ENCODE measurements at places on chromosomes 11 and 22. TPM values are rescaled to one million over a fixed set of nuclear protein-coding genes. Genes with fewer than 3 reads are reported as not detected.

GRCh38 chr11:117796872-117797529 is at the start of gene DSCAML1:
Gene DSCAML1, minus strand, starts transcription at chr11:117797216. Its CDS starts 137 bp downstream, at chr11:117797079.
- H3K27me3 ChIP-seq = peaks cover 19% of the 10 kb centered on the region
- H3K36me3 ChIP-seq = no peaks in the 10 kb centered on the region
- H3K4me3 ChIP-seq = peak within 1 kb of the TSS; percentile 16
- no peak within 1 kb of the TSS for H3K27ac ChIP-seq

DNA sequence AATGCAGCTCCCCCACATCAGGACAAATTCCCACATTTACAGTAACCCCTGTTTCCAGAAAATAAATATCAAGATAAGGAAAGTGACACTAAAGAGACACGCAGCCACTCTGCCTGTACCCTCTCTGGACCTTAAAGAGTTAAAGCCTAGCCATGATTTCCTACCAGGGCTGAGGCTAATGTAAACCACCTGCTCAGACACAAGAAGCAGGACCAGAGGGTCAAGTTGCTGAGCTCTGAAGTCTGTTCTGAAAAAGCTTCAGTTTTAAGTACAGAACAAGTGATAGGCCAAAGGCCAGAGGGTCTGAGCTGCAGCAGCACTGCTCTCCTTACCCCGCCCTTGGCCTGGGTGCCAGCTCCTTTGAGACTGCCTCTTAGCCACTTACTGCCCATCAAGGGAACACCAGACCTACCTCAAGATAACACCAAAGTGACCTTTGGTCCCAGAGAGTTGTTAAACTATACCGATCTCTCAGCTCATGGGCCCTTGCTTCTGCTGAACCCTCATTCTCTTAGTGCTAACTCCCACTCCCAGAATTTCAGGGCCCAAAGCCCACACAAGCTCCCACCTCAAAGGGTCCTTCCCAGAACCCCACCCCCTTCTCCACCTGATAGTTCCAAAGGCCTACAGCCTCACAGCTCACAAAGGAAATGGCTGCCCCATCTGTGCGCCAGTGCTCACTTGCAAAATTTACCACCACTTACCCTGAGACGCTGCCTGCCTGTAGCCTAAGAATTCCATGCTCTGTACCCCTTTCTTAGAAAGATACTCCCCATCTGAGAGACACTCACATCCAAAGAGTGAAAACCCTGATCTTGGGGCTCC is 40.5 kb downstream of the IL18BP start:
- peak overlapping the region; percentile 98 for H3K27ac ChIP-seq
- peaks cover 27% of the 10 kb centered on the region for H3K4me1 ChIP-seq
- DNase-seq = peak; percentile 23
- H3K4me3 ChIP-seq = peak overlapping the region; percentile 51
- H3K36me3 ChIP-seq = no peaks in the 10 kb centered on the region

DNA sequence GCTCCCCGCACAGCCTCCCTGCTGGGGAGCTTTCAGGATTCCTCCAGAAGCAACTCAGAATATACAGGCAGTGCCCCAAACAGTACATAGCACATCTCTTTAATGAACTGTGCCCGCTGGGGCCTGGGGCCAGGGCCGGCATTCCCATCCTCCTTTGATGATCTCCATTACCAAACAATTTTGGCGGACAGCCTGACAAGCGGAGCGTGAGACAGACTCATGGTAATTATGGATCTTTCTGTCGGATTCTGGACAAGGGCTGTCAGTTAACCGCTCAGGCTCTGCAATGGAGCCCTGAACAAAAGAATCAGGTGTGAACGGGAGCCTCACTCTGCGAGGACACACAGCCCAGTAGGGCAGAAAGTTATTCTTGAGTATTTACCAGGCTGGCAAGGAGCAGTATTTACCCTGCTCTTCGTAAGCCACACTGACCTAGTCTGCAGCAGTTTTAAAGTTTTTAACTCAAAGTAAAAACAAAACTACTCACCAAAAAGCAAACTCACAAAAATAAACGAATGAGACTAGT is 174.0 kb downstream of the TBC1D22A start:
- H3K36me3 ChIP-seq = no peaks in the 10 kb centered on the region
- H3K27ac ChIP-seq = no peak overlapping the region
- DNase-seq = no peak
- no peaks in the 10 kb centered on the region for H3K27me3 ChIP-seq

- no peaks in the 10 kb centered on the region for H3K36me3 ChIP-seq
- H3K27ac ChIP-seq = no peak overlapping the region
- no peaks in the 10 kb centered on the region for H3K27me3 ChIP-seq
- no peak overlapping the region for H3K4me3 ChIP-seq
- DNase-seq = no peak
Measured at GRCh38 chr11:38100836-38101462, 1502.9 kb upstream of the RAG2 start.

DNA sequence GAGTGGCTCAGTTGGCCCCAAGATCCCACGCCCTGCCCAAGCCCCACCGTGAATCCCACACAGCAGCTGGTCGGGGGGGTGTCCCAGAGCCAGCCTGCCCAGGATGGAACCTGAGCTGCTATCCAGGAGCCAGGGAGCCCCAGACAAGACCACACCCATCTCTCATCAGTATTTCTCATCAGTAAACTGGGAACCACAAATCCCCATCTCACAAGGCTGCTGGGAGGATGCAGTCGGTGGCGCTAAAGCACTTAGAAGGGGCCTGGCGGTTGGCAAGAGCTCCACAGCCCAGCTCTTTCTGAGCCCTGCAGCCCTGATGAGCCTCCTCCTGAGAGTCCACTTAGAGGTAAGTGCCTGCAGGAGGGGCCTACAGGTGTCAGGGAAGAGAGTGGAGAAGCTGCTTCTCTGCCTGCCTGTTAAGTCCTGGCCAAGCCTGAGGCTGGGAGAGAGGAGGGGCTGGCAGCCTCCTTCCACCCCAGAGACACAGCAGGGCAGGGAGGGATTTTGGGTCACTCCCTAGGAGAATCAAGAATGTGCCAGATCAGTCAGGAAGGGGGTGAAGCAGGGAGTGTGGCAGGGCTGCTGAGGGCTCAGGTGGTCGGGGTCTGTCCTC is 6.1 kb downstream of the FADS3 start:
- H3K27ac ChIP-seq = no peak overlapping the region
- H3K4me3 ChIP-seq = no peak overlapping the region
- no peaks in the 10 kb centered on the region for H3K27me3 ChIP-seq
- peaks cover 2% of the 10 kb centered on the region for H3K4me1 ChIP-seq
- no peak for DNase-seq
- H3K36me3 ChIP-seq = no peaks in the 10 kb centered on the region

DNA sequence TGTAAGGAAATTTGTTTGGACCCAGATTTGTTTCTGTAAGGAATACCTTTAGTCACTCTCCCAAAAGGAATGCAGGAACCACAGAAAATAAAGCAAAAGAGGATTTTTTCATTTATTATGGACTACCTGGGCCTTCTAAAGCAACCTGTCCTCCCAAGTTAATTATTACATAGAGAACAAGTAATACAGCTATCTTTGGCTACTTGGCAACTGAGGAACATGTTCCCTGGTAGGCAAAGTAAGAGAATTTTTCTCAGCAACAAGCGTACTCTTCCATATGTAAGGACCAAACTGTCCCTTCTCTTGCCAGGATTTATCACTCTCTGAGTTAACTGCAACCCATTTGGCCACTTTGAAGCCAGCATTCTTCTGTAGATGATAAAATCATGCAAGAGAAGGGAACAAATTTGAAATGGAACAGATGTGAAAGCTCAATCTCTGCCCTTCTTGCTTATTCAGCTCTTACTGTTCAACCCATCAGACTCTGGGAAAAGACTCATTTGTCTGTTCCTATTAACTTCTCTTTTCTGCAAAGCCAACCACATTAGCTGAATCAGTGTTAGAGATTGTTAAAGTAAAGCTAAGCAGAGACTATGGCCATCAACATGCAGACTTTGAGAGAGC is 190.2 kb downstream of the SWAP70 start:
- H3K27ac ChIP-seq = peak overlapping the region; percentile 37
- no peak overlapping the region for H3K4me3 ChIP-seq
- no peaks in the 10 kb centered on the region for H3K27me3 ChIP-seq
- H3K4me1 ChIP-seq = peaks cover 3% of the 10 kb centered on the region
- DNase-seq = no peak
- H3K36me3 ChIP-seq = no peaks in the 10 kb centered on the region

GRCh38 chr11:44564670-44565210 is 723 bp upstream of the CD82 start:
- peak overlapping the region; percentile 96 for H3K27ac ChIP-seq
- no peaks in the 10 kb centered on the region for H3K36me3 ChIP-seq
- H3K27me3 ChIP-seq = no peaks in the 10 kb centered on the region
- H3K4me3 ChIP-seq = peak overlapping the region; percentile 51
- peaks cover 8% of the 10 kb centered on the region for H3K4me1 ChIP-seq

GRCh38 chr22:33923660-33924246 is 3.5 kb upstream of the LARGE1 start:
- H3K4me1 ChIP-seq = no peaks in the 10 kb centered on the region
- peak; percentile 74 for DNase-seq
- no peaks in the 10 kb centered on the region for H3K36me3 ChIP-seq
- H3K27me3 ChIP-seq = no peaks in the 10 kb centered on the region
- no peak overlapping the region for H3K27ac ChIP-seq

- H3K4me3 ChIP-seq = no peak overlapping the region
- H3K27ac ChIP-seq = no peak overlapping the region
- H3K4me1 ChIP-seq = no peaks in the 10 kb centered on the region
- DNase-seq = no peak
Measured at GRCh38 chr11:5547982-5548381, 358 bp downstream of the OR52H1 start.

DNA sequence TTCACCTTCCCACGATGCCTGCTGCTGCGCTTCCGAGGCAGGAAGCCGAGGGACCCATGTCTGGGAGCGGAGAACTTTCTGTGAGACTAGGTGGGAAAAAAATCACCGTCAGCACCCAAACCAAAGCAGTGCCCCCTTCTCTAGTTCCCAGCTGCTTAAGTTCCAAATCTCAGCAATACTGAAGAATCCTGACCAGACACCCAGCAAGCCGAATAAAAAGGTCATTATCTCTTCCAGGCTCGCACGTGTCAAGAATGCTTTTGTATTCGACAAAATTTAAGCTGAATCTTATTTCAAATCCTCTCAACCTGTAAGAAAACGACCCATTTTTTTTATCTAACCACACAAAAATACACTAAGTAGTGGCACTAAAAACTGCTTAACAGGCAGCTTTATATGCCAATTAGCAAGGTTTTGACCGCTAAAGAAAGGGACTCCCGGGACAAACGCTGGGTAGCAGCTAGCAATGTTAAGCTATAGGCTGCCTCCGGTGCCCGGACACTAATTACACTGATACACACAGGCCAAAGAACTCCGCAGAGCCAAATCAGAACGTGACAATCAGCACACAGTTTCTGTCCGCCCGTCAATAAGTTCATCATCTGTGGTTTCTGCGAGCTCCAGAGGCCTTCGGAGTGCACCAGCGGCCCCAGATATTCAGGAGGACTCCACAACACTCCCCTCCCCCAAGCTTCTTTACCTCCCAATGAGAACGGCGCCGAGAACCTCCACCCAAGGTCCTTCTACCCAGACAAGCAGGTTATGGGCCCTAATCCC is 728 bp downstream of the RPL3 start:
- H3K4me3 ChIP-seq = peak overlapping the region; percentile 61
- H3K27me3 ChIP-seq = no peaks in the 10 kb centered on the region
- no peak for DNase-seq
- H3K36me3 ChIP-seq = peaks cover 24% of the 10 kb centered on the region

- peaks cover 4% of the 10 kb centered on the region for H3K4me1 ChIP-seq
- no peak for DNase-seq
Measured at GRCh38 chr11:66722745-66723651, 6.0 kb downstream of the SPTBN2 start.

DNA sequence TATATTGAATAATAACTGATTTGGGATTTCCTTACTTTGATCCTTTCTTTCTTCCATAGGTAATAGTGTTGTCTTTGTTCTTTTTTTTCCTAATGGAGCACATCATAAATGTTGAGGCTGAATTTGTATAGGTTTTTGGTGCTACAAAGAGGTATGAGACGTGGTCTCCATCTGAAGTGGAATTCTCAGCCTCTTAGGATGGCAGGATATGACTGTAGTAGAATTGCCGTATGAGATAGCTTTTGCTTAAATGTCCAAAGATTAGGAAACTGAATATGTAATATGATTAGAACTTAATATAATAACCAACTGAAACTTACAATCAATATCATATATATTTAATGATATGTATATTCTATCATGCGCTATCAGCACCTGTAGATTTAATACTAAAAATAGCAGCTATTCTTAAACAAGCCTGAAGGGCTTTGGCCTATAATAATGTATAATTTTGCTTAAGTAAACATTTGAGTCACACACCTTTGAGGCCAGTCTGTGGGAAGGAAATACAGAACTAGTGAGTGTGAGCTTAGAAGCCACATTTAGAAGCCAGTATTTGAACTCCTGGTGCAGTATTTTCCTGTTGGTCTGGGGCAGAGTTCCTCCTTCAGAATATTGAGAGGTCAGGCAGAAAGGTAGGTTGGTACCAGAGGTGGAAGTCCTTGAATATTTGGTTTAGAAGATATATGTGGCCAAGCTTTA is 62.6 kb downstream of the SWAP70 start:
- H3K27me3 ChIP-seq = no peaks in the 10 kb centered on the region
- DNase-seq = no peak
- no peak overlapping the region for H3K4me3 ChIP-seq
- H3K4me1 ChIP-seq = no peaks in the 10 kb centered on the region

Gene PPP2R5B
- total RNA-seq = 32.6 TPM

Gene HBB
- 15.7 TPM for total RNA-seq

Gene SHISAL1
- 1.8 TPM for total RNA-seq

Gene KCNK4
- total RNA-seq = not detected

Gene FGF19
- not detected for total RNA-seq

Gene CARNS1
- 1.0 TPM for total RNA-seq

Gene NOX4
- 0.62 TPM for total RNA-seq

Gene OR52H1
- 0.57 TPM for total RNA-seq

Gene NEFH
- total RNA-seq = 887 TPM

Measured in prostate gland (tissue), 2 donors.